ENCODE measurements at places on chromosomes 4 and X. TPM values are rescaled to one million over a fixed set of nuclear protein-coding genes. Genes with fewer than 3 reads are reported as not detected.

The DCAF12L1 gene
- total RNA-seq: not detected

The SLIT2 gene
- 8.5 TPM for total RNA-seq

The DGKK gene
- not detected for total RNA-seq

The ESX1 gene
- total RNA-seq: not detected

The CDKL5 gene
- total RNA-seq: 8.4 TPM

The TSPAN6 gene
- 4.8 TPM for total RNA-seq

The ARAP2 gene
- total RNA-seq: 2.7 TPM

The NHS gene
- total RNA-seq: 1.9 TPM

The OPN1LW gene
- total RNA-seq: not detected

The MAGEE1 gene
- 2.9 TPM for total RNA-seq

The CLGN gene
- total RNA-seq: 91.1 TPM

The PAGE4 gene
- total RNA-seq: not detected

The CCDC158 gene
- 0.59 TPM for total RNA-seq

Data from left ventricle myocardium superior (tissue), 1 donor.